Dermis blood vessel endothelial cell (primary cell): ENCODE measurements at places on chromosomes 2 and 18. TPM values are rescaled to one million over a fixed set of nuclear protein-coding genes. Genes with fewer than 3 reads are reported as not detected.

ZAP70 gene
- 0.09 TPM in 1 of 2 replicates, not detected in the other for total RNA-seq

VPS4B gene
- 55.3 and 59.1 TPM in 2 replicates for total RNA-seq

MC4R gene
- total RNA-seq, result not detected in 2 replicates

C2orf66 gene
- total RNA-seq, result under 0.01 and 0.14 TPM in 2 replicates

POU3F3 gene
- total RNA-seq, result 0.23 and 0.34 TPM in 2 replicates

ASAP2 gene
- 58.0 and 59.6 TPM in 2 replicates for total RNA-seq

TMEM247 gene
- not detected in 2 replicates for total RNA-seq

ANKRD44 gene
- 5.6 and 7.6 TPM in 2 replicates for total RNA-seq

MTX2 gene
- 24.4 and 26.7 TPM in 2 replicates for total RNA-seq

VWC2L gene
- not detected in 2 replicates for total RNA-seq

ZEB2 gene
- 5.3 and 8.4 TPM in 2 replicates for total RNA-seq

TSPYL6 gene
- total RNA-seq, result not detected in 2 replicates

CFAP53 gene
- total RNA-seq, result under 0.01 and 0.14 TPM in 2 replicates

GALNT13 gene
- under 0.01 and 0.33 TPM in 2 replicates for total RNA-seq

CYP27C1 gene
- total RNA-seq, result not detected in 2 replicates

DCDC2C gene
- under 0.01 and 0.09 TPM in 2 replicates for total RNA-seq

CNRIP1 gene
- 45.3 and 52.3 TPM in 2 replicates for total RNA-seq

OR6B2 gene
- total RNA-seq, result not detected in 2 replicates

ZC3H6 gene
- 2.0 and 4.2 TPM in 2 replicates for total RNA-seq

PMAIP1 gene
- total RNA-seq, result 11.7 and 14.3 TPM in 2 replicates

PRADC1 gene
- 19.8 and 29.4 TPM in 2 replicates for total RNA-seq

LOXHD1 gene
- under 0.01 and 0.05 TPM in 2 replicates for total RNA-seq

RAPGEF4 gene
- total RNA-seq, result 30.5 TPM in 2 replicates

GBX2 gene
- total RNA-seq, result 0.34 and 1.1 TPM in 2 replicates

NAT8 gene
- not detected in 2 replicates for total RNA-seq

CHST9 gene
- total RNA-seq, result under 0.01 and 0.34 TPM in 2 replicates

TOGARAM2 gene
- 0.19 TPM in 1 of 2 replicates, not detected in the other for total RNA-seq

LAPTM4A gene
- 79.5 and 134 TPM in 2 replicates for total RNA-seq

TTC32 gene
- 8.1 and 9.4 TPM in 2 replicates for total RNA-seq

MFF gene
- total RNA-seq, result 54.8 and 64.2 TPM in 2 replicates

HOXD9 gene
- 24.5 and 28.4 TPM in 2 replicates for total RNA-seq

HOXD10 gene
- 7.7 and 15.2 TPM in 2 replicates for total RNA-seq

B4GALT6 gene
- 3.4 and 6.6 TPM in 2 replicates for total RNA-seq

NEB gene
- 1.0 and 1.2 TPM in 2 replicates for total RNA-seq

FHL2 gene
- 42.0 and 56.4 TPM in 2 replicates for total RNA-seq

C2orf92 gene
- total RNA-seq, result 0.88 and 3.4 TPM in 2 replicates

MRPL19 gene
- 35.7 and 72.8 TPM in 2 replicates for total RNA-seq

TBR1 gene
- total RNA-seq, result not detected in 2 replicates
